ENCODE measurements at places on chromosomes 6 and 20.

- DNase-seq: no peak
Measured at GRCh38 chr20:50379049-50379990, 130.9 kb upstream of the PTPN1 start.

- no peak for DNase-seq
Measured at GRCh38 chr6:9708600-9708999, 706.3 kb downstream of the TFAP2A start.

DNA sequence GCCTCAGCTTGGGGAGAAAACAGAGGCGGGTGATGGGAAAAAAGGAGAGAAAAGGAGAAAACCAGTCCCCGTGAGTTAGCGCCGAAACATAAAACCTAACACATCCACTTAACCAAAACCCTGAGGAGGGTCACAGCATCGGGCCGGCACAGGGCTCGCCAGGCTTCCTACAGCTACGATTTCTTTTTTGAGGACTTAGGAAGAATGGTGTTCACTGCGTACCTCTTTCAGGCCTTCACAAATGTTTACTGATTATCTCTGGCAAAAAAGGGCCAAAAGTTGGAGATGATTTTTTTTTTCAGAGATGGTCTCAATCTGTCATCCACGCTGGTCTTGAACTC is 48.8 kb downstream of the DSTN start:
- no peak for DNase-seq

GRCh38 chr20:51637241-51637640 is 94.7 kb upstream of the NFATC2 start:
- DNase-seq: no peak

- DNase-seq: no peak
Measured at GRCh38 chr20:44664131-44664530, 12.6 kb upstream of the ADA start.

- DNase-seq: no peak
Measured at GRCh38 chr6:55012454-55012853, 161.9 kb upstream of the HCRTR2 start.

GRCh38 chr6:102902471-102902870 is 1509.0 kb downstream of the GRIK2 start:
- DNase-seq: no peak

GRCh38 chr6:12947967-12948366 is 231.4 kb downstream of the PHACTR1 start:
- no peak for DNase-seq

- no peak for DNase-seq
Measured at GRCh38 chr6:5529015-5529414, 267.7 kb downstream of the FARS2 start.

- no peak for DNase-seq
Measured at GRCh38 chr6:106056746-106057390, 29.3 kb upstream of the PRDM1 start.

DNA sequence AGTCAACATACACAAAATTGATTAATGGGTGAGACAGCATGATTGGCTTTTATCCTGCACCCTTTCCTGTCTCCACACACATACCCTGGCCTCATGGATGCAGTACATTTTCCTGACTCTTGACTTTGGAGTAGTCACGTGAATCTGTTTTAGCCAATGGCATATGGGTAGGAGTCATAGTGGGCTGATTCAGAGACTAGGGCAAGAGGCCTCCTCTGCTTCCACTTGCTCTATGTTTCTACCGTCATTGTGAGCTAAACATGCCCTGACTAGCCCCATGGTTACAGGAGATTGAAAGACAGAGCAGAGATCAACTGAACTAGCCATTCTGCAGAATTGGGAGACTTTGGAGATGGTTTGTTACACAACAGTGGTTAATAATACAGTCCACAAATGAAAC is 850.0 kb downstream of the DHX35 start:
- no peak for DNase-seq

DNA sequence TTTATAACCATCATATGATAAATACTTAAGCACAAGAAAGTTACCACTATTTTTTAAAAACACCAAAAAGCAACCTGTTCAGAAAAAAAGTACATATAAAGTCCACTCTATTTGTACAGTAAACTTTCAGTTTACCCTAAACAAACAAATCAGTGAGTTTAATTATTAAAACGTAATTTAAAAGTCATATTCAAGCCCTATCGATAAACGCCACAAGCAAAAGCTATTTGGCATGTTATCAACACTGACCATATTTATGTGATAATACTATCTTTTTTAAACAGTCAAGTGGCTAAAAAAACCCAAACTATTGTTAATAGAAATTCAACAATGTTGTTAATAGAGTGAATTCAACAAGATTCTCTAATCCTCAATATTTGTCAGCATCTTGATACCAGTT is 1.9 kb downstream of the KATNA1 start:
- DNase-seq: no peak

DNA sequence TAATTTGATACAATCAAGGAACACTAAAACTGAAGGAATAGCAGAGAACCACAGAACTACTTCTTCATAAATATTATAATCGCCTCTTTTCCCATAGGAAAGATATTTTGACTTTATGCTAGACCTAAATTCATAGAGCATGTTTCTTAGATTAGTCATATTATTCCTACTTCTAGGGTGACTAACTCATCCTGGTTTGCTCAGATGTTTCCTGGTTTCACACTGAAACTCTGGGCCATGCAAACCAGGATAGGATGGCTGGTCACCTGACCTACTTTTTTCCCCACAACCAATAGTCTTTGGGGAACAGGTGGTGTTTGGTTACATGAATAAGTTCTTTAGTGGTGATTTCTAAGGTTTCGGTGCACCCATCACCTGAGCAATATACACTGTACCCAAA is 42.8 kb downstream of the MMS22L start:
- DNase-seq: no peak

DNA sequence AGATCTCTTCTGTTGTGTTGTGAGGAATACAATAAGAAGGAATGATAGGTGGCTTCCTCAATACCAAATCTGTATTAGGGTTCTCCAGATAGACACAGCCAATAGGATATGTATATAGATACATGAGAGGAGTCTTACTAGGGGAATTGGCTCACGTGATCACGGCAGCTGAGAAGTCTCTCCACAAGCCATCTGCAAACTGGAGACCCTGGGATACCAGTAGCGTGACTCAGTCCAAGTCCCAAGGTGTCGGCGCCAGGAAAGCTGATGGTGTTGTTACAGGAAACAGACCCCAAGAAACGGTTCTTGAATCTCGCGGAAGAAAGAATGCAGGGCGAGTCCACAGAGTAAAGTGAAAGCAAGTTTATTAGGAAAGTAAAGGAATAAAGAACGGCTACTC is 61.4 kb downstream of the SYTL3 start:
- DNase-seq: no peak

DNA sequence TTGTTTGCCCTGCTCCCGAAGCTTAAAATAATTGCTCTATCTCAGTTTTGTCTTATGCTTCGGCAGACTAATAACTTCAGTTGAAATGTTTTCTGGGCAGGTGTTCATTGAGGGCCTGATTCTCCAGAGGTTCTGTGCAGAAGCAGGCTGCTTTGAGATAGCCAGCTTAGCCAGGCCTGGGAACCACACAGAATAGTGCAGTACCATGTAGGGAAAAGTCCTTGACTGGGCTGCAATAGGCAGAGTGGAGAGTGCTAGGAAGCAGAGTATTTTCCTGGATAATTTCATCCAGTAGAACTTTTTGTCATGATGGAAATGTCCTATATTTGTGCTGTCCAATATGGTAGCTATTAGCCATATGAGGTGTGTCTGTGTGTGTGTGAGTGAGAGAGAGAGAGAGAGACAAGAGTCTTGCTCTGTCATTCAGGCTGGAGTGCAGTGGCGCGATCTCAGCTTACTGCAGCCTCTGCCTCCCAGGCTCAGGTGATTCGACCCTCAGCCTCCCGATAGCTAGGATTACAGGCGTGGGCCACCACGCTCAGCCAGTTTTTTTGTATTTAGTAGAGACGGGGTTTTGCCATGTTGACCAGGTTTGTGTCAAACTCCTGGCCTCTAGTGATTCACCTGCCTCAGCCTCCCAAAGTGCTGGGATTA is 15.9 kb downstream of the TOP1 start:
- DNase-seq: no peak

- DNase-seq: peak; percentile 93
Measured at GRCh38 chr20:34875642-34876405, 588 bp upstream of the ACSS2 start.

DNA sequence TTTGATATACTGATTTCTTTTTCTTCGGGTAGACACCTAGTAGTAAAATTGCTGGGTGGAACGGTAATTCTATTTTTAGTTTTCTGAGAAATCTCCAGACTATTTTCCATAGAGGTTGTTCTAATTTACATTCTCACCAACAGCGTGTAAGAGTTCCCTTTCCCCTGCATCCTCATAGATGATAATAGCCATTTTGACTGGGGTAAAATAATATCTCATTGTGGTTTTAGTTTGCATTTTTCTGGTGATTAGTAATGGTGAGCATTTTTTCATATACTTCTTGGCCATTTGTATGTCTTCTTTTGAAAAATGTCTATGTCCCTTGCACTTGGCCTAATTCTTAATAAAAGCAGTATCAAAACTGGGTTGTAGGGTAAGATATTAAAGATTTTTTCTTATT is 148.9 kb upstream of the SIM1 start:
- no peak for DNase-seq

DNA sequence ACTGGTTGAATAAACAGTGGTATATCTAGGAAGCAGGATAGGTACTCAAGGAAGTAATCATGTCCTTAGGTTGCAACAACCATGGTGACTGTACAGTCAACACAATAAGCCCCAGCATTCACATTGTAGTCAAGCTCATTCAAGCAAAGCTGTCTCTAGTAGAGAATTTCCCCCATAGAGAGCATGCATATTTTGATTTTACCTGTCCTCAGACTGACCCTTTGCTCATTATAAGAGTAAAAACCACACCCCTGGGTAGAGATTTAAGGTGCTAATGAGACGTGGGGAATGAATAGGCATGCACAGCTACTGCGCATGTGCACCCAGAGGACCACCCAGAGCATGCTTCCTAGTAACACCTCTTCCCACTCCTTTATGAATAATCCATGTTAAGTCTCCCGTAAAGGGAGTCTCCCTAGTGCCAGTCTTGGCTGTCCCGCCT is 6.1 kb upstream of the RNF8 start:
- no peak for DNase-seq

DNA sequence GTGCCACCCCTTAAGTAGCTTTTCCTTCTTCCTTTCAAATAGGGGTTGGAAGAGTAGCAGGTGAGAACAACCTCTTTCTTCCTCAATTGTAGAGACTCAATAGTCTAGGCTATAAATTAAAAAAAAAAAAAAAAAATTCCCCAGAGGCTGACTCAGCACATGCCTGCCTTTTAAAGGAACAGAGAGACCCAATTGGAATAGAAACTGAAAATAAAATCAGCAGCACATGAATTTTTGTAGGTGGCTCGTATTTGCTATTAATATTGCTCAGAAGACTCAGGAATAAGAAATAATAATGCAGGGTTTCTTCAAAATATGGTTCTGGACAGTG is 19.3 kb downstream of the TOP1 start:
- DNase-seq: no peak

- DNase-seq: no peak
Measured at GRCh38 chr6:56356426-56356825, 109.0 kb upstream of the COL21A1 start.

- DNase-seq: peak; percentile 87
Measured at GRCh38 chr6:18506382-18507017, 119.3 kb downstream of the RNF144B start.

GRCh38 chr20:32287231-32287638 is 9.8 kb downstream of the KIF3B start:
- DNase-seq: no peak

DNA sequence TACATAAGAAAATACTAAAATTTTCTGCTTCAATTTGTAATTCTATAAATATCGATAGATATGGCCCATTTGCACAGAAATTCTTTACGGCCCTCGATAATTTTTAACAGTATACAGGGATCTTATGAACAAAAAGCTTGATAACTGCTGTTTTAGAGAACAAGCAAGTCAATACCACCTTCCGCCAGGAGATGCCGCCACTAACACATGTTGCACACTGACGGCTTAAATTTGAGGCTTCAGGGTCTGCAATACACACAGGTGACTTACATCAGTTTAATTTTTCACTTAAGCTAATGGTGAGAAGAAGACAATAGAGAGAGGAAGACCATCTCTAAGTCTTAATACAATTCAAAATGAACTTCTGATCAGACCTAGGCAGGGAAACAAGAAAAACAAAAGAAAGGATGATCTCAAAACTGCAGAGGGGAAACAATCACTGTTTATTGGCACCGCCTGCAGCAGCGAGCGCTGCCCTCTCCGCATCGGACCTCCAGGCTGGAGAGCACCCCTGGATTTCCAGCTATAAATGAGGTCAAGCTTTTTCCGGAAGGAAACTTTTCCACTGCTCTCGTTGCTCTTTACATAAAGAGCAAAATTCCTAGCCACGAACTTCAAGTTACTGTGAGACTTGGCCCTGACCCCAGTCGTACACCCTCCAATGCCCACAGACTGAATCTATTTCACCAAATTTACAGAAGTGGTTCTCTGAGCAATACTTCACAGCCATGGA is 53.9 kb downstream of the OTOR start:
- DNase-seq: peak; percentile 76

DNA sequence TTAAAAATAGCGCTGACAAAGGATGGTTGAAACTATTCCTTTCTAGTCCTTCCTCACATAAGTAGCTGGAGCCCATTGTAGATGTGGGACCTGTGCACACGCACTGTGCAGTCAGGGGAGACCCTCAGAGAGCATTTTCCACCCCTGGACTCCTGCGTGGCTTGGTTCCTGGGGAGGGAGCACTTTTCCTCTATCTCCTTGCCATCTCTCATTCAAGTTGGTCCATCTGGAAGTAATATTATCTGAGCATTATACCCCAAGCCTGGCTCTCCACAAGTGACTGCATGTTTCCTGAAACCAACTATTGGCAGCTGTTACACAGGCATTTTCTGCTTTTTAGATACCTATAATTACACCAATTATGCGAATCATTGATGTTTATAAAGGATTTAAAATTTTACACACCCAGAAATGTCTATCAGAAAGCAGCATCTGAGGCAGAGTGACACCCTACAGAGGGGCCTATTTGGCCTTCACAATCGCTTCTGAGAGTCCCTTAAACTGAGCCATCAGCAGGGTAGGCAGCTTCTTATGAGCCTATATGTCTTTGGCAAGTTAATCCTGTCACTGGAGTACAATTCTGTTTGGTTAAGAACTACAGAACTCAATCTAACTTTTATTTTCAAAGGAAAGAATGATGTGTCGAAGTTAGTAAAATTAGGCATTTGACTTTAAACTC is 18.7 kb downstream of the SOX4 start:
- no peak for DNase-seq

GRCh38 chr6:47724300-47724699 is 25.9 kb downstream of the ADGRF4 start:
- no peak for DNase-seq

- DNase-seq: no peak
Measured at GRCh38 chr6:148635070-148635743, 111.6 kb upstream of the UST start.

GRCh38 chr6:159989492-159990480 is 20.9 kb downstream of the IGF2R start:
- DNase-seq: no peak

GRCh38 chr20:6704132-6704861 is 63.2 kb upstream of the BMP2 start:
- DNase-seq: no peak

DNA sequence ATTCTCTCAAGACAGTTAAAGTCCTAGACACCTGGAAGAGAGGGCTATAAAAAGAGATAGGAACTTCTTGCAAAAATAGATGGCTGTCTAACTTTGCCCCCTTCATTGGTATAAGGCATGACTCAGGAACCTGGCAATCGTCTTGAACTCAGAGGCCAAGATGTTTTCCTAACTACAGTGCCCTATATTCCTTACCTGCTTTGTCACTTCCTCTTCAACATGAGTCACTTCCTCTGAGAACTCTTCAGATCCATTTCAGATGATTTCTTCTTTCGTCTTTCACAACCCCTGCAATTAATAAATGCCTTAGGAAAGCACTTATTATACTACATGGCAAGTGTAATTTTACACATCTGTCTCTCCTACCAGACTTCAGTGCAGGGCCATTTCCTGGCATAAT is 83.5 kb downstream of the HAO1 start:
- DNase-seq: no peak
